ENCODE measurements at places on chromosomes 11 and 22. TPM values are rescaled to one million over a fixed set of nuclear protein-coding genes. Genes with fewer than 3 reads are reported as not detected.

The OR6T1 gene
- total RNA-seq, result not detected

The DNAJB7 gene
- not detected for total RNA-seq

The TRPM5 gene
- not detected for total RNA-seq

- no peaks in the 10 kb centered on the region for H3K4me1 ChIP-seq
- DNase-seq, result no peak
- no peak overlapping the region for H3K27ac ChIP-seq
These were observed 48.2 kb downstream of the GLYATL2 start for GRCh38 chr11:58796333-58796732.

The PGM2L1 gene
- 10.3 TPM for total RNA-seq
